Right hindlimb (tissue), 1 donor: ENCODE measurements at places on chromosomes 4 and X.

- DNase-seq: no peak
Measured at GRCh38 chr4:109451544-109452273, 18.1 kb downstream of the SEC24B start.

DNA sequence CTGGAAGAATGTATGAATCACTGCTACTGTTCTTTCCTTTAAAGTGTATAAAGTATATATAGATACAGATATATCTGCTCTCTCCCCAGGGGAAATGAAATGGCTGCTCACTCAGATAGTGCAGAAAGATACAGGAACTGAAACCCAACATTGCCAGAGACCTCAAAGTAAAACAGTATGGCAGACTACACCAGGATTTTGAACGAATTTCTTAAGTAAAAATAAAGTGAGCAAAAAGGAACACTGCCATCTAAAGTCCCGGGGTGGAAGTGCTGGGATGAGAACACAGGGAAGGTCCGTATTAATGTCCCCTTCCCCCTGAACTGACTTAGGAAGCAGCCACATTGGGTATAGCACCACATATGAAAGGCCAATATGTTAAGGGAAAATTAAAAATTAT, 93.4 kb downstream of the TMA16 start:
- no peak for DNase-seq

DNA sequence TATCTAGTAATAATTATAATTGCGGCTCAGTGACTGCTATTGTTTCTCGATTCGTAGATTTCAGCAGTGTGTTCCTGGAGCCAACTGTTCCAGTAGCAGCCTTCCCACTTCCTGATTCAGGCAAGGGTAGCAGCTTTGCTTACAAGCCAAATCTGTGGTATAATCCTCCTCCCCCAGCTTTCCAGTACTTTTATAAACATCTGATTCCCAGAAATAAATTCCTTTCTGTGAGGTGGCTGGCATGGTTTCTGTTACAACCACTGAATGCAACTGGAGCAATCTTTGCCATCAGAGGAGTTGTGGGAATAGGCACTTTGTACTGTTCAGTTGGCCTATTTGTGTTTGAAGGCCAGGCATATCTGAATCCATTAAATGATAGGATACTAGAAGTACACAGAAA, 80.0 kb downstream of the GLRA3 start:
- DNase-seq: no peak

DNA sequence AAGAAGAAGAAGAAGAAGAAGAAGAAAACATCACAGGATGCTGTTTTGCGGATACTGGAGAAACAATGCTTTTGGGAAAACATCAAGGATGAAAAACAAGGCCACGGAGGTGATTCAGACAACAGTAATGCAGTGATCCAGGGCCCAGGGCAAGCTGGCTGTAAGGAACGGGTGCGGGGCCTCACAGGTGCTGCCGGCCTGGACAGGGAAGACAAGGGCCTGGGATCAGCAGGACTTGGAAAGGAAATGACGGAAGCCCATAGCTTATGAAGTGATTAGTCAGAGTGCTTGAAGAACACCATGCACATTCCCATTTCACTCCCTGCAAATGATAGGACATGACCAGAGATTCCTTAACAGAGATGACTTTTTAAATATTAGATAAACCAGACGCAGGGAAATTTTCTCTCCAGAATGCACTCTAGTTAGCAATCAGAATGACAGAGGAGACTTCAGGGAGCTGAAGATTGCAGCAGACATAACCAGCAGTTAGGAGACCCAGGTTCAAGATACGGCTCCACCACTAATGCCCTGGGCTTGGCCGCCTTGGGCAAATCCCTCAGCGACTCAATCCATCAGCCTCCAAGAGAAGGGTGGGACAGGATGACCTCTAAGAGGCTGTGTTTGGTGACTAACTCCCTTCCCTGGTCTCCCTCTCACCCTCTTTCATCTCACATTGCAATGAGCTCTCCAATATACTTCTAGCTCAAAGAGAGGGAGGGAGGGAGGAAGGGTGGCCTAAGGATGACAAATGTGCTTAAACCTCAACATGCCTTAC, 54.1 kb downstream of the APBB2 start:
- no peak for DNase-seq

GRCh38 chr4:82606622-82607021, 44.8 kb upstream of the TMEM150C start:
- no peak for DNase-seq

GRCh38 chr4:48483006-48483776, at the start of gene SLC10A4:
SLC10A4 (plus strand) TSS chr4:48483343; CDS start chr4:48483562, 219 bp downstream.
- peak; percentile 25 for DNase-seq

- no peak for DNase-seq
Measured at GRCh38 chr4:75016472-75016871, 83.6 kb downstream of the PARM1 start.

GRCh38 chr4:139300431-139301112, 733 bp upstream of the NAA15 start:
- no peak for DNase-seq

- DNase-seq: peak; percentile 25
Measured at GRCh38 chrX:24259544-24260240, 54.2 kb downstream of the SUPT20HL2 start.

DNA sequence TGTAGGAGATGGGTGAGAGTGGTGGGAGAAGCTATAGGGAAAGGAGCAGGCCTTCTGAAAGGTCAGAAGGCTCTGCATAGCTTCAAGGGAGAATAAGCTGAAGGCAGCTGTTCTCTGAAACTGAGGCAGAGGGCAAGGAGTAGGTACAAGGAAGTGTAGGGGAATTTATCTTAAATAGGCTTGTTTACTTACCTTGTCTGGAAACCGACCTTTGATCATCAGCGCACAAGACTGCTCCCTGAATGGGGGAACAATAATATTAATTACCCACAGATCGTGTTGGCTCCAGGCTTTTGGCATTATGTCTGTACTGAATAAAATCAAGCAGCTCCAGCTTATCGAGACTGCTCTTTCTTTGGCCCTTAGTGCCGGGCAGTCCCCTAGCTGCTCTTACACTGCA, 175.5 kb upstream of the MAGEB16 start:
- DNase-seq: no peak

DNA sequence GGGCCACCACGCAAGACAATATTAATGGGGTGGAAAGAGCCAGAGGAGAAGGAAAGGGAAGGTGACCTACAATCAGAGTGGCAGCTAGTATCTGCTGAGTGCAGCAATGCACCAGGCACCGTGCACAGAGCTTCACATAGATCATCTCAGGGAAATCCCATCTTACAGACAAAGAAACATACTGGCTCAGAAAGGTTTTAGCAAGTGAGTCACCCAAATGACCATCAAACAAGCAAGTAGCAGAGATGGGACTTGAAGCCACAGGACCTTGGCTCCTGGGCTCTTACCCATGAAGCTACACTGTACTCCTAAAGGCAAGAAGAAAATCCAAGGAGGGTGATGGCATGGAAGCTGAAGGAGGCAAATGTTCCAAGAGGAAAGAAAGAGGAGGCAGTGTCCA, 6.8 kb downstream of the ANXA5 start:
- no peak for DNase-seq

DNA sequence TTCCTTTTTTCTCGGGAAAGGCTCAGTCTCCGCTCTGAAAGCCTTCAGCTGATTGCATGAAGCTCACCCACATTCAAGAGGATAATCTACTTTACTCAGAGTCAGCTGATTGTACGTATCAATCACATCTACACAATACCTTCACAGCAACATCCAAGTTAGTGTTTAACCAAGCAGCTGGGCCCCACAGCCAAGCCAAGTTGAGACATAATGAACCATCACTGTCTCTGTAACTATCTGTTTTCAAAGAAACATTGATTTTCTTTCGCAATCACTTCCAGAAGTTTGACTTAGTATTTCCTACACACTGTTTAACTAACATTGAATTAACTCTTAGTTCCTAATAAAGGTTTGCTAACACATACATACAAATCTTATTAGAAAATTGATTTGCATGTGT, 40.3 kb downstream of the RWDD4 start:
- DNase-seq: no peak

- no peak for DNase-seq
Measured at GRCh38 chr4:169399976-169400767, 129.4 kb upstream of the SH3RF1 start.

DNA sequence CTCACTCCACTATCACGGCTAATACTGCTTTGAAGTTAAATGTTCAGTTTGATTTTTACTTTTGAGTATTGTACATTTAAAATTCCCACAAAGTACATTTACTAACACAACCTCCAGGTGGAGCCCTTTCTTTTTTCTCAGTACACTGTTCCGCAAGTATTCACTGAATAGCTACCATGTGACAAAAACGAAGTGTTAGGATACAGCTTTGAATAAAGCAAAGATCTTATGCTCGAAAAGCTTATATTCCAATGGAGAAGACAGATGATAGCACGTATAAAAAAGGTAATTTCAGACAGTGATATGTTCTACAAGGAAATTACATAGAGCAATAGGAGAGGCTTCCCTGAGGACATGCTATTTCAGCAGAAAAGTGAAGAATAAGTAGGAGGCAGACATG, 60.7 kb upstream of the ABCG2 start:
- no peak for DNase-seq

DNA sequence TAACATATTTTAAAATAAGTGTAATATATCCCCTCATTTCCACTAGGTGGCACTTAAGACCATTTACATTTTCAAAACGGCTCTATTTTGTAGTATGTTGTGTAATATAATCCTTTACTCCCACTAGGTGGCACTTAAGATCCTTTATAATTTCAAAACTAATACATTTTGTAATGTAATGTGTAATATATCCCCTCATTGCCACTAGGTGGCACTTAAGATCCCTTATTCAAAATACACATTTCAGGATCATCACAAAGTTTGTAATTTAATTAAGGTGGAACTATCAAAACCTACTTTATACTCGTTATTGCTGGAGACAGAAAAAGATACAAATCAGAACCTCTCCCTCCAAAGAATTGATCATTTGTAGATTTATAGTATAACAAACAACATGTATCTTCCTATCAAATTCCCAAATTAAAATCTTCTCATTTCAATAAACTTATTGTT, 132.5 kb downstream of the ARHGAP6 start:
- DNase-seq: no peak

GRCh38 chrX:112025753-112026152, 56.8 kb downstream of the TRPC5 start:
- no peak for DNase-seq

DNA sequence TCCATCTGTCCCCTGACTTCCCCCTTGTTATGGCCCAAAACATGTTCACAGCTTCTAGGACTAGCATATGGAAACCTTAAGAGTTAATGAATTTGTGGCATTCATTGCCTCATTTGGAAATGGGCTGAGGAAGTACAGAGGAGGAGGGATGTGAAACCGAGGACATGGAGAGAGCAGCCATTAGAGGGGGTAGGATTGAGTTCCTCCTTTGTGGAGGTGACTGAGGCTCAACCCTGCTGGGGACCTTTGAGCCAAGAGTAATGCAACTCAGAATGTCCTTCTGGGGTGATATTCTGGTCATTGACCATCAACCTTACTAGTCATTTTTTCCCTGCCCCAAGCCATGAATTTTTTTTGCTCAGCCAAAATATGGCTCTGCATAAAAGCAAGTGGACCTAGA, 109.4 kb downstream of the ZNF518B start:
- no peak for DNase-seq

GRCh38 chr4:14218641-14219040, 591.1 kb upstream of the BOD1L1 start:
- DNase-seq: no peak

DNA sequence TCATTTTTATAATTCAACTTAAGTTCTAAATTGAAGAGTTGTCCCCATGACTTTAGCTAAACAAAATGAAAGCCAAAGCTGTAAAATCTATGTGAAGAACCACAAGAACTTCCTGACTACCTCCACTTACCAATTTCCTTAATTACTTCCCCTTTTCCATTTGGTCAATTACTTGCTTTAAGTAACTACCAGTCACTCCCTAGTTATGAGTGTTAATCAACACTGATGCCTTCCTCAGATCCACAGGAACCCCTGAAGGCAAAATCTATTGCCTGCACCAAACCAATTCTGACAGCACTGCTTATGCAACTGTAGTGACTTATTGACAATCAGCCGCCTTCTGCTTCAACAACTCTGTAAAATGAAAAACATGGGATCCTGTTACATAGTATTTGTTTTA, 10.5 kb downstream of the RBMX start:
- DNase-seq: no peak

DNA sequence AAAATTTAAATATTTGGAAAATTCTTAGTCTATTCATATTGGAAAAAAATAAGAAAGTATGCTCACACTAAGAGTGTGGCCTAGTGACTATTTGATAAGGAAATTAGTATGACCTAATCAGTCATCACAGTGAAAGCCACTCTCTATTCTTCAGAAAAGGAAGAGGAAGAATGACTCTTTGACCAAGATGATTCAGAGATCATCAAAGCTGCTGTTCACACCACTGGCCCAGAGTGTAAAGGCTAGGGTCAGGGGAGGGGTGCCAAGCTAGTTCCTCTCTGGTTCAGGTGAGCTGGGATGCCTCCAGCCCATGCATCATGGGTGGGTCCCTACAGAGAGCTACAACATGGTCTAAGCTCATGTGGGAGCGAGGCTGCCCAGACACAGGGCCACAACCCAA, 396.9 kb upstream of the NDST3 start:
- DNase-seq: no peak

GRCh38 chr4:188145601-188146000, 6.4 kb downstream of the TRIML1 start:
- DNase-seq: no peak

DNA sequence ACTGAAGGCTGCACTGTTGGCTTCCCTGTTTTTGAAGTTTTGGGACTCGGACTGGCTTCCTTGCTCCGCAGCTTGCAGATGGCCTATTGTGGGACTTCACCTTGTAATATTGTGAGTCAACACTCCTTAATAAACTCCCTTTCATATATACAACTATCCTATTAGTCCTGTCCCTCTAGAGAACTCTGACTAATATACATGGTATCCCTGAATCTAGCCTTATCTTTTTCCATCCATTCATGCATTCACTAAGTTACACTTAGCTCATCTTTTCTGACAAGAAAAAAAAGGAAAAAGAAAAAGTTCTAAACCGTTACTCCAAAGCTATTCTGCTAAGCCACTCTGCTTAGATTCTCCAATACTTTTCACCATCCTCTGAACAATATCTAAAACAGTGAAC, 1260.2 kb upstream of the PCDH7 start:
- no peak for DNase-seq

- no peak for DNase-seq
Measured at GRCh38 chr4:125390126-125390525, 75.4 kb downstream of the FAT4 start.

DNA sequence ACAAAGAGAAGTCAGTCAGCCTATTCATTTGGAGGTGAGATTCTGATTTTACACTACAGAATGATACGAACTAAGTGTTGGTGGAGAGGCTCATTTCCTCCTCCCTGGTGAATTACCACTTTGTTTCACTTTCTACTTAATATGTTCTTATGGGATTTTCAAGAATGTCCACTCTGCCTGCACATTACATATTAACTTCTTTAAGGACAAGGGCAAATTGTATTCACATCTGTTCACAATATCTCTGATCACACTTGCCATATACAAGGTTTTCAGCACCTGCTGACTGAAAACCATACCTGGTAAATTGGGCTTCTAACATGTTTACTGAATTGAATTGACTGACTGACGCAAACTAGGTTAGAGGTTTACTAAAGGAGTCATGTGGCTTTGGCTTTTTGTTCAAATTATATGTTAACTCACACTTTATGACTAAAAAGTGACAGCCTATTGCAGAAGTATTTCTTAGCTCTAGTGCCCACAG, 188.4 kb upstream of the MBNL3 start:
- DNase-seq: no peak
